ENCODE measurements at places on chromosomes 2 and 18.

GRCh38 chr2:54977149-54977548 is 73.1 kb downstream of the RTN4 start:
- no peak for DNase-seq

DNA sequence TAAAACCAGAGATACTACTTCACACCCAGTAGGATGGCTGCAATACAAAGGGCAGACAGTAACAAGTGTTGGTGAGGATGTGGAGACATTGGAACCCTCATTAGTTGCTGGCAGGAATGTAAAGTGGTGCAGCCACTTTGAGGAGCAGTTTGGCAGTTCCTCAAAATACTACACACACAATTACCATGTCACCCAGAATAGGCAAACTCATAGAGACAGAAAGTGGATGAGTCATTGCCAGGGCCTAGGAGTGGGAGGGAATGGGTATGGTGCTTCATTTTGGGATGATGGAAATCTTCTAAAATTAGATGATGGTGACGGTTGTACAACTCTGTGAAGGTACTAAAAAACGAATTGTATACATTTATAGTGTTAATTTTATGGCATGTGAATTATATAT is 54.8 kb downstream of the ATP9B start:
- DNase-seq: no peak

GRCh38 chr18:5447442-5447841 is 96.4 kb downstream of the EPB41L3 start:
- no peak for DNase-seq

- DNase-seq: no peak
Observed at GRCh38 chr2:156319811-156320485, 12.6 kb downstream of the NR4A2 start.
